Natural killer cell (primary cell): ENCODE measurements at places on chromosomes 7 and 10. TPM values are rescaled to one million over a fixed set of nuclear protein-coding genes. Genes with fewer than 3 reads are reported as not detected.

GRCh38 chr7:81600608-81601007, 169.2 kb downstream of the HGF start:
- H3K4me3 ChIP-seq = no peak overlapping the region
- H3K4me1 ChIP-seq = no peaks in the 10 kb centered on the region
- H3K36me3 ChIP-seq = no peaks in the 10 kb centered on the region
- H3K27me3 ChIP-seq = no peaks in the 10 kb centered on the region
- DNase-seq = no peak

- H3K27ac ChIP-seq = no peak overlapping the region
- H3K4me3 ChIP-seq = no peak overlapping the region
- DNase-seq = no peak
- no peaks in the 10 kb centered on the region for H3K36me3 ChIP-seq
Observed at GRCh38 chr7:132022188-132022587, 465.8 kb upstream of the PODXL start.

DNA sequence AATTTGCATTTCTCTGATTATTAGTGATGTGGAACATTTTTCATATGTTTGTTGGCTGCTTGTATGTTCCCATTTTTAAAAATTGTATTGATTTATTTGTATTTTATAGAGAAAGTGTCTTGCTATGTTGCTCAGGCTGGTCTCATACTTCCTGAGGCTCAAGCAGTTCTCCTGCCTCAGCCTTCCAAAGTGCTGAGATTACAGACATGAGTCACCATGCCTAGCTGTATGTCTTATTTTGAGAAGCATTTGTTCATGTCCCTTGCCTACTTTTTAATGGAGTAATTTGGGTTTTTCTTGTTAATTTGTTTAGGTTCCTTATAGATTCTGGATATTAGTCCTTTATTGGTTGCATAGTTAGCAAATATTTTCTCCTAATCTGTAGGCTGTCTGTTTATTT, 214.2 kb upstream of the KAT6B start:
- H3K4me3 ChIP-seq = no peak overlapping the region
- no peaks in the 10 kb centered on the region for H3K4me1 ChIP-seq
- no peak for DNase-seq
- H3K27me3 ChIP-seq = no peaks in the 10 kb centered on the region
- no peaks in the 10 kb centered on the region for H3K36me3 ChIP-seq

- H3K27me3 ChIP-seq = no peaks in the 10 kb centered on the region
- no peak for DNase-seq
Observed at GRCh38 chr7:49800031-49800430, 26.6 kb downstream of the VWC2 start.

- no peak overlapping the region for H3K27ac ChIP-seq
- H3K4me3 ChIP-seq = no peak overlapping the region
- no peaks in the 10 kb centered on the region for H3K36me3 ChIP-seq
Observed at GRCh38 chr10:18213271-18213670, 73.0 kb downstream of the CACNB2 start.

IQUB gene
- total RNA-seq = 0.45 TPM

MPLKIP gene
- total RNA-seq = 16.0 TPM

PLEKHA1 gene
- total RNA-seq = 56.1 TPM
